ENCODE measurements at places on chromosomes 5 and 9. TPM values are rescaled to one million over a fixed set of nuclear protein-coding genes. Genes with fewer than 3 reads are reported as not detected.

- DNase-seq: no peak
Observed at GRCh38 chr9:93427655-93428379, 23.7 kb upstream of the FAM120A start.

GRCh38 chr5:20145240-20145639 is 157.2 kb upstream of the CDH18 start:
- DNase-seq: no peak

- DNase-seq: no peak
Observed at GRCh38 chr5:160357861-160358411, 12.5 kb downstream of the C1QTNF2 start.

GRCh38 chr5:141657937-141658545 is 6.8 kb upstream of the FCHSD1 start:
- no peak for DNase-seq

DNA sequence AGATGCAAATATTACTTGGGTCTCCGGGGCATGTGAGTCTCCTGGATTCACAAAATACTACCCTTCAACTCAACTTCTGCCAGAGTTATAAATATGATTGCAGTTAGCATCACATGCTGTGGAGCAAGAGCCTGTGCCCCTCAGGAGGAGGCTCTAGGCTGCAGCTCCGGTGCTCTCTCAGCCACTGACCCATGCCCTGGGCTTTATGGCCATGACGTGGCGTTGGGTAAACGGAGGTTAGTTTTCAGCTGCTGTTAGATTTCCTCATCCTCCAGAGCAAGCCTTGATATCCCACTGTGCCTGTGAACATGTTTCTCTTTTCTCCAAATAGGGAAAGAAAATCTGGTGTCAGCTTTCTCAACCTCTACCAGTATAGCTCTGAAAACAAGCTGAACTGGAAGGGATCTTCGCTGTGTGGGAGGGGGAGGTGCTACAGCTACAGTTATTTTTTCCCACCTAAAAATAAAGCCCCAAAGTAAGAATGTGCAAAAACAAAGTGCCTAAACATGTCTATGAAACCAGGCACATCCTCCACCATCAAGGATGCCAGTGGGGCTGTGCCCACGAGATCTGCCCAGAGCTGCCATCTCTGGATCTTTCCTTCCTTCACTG is 124.4 kb upstream of the GPR151 start:
- no peak for DNase-seq

DNA sequence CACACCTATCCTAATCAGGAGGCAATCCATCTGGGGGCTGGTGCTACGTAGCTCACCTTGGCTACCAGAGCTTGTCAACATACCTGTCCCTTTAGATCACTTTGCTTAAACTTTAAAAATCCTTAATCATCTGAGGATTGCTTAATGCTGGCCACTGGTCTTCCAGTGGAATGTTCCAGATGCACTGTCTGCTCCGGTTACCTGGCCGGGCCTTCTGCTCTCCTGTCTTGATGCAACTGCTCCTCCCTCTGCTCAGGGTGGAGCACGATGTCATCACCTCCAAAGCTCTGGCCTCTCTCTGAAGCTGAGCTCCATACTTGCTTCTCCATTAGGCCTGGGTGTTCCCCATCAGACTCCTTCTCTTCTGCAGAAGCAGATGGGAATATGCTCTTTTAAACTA is 106.5 kb upstream of the OTULINL start:
- DNase-seq: no peak

- DNase-seq: no peak
Observed at GRCh38 chr9:130352081-130352480, 86.5 kb downstream of the HMCN2 start.

GRCh38 chr9:27395484-27395921 is 98.6 kb upstream of the EQTN start:
- DNase-seq: no peak

DNA sequence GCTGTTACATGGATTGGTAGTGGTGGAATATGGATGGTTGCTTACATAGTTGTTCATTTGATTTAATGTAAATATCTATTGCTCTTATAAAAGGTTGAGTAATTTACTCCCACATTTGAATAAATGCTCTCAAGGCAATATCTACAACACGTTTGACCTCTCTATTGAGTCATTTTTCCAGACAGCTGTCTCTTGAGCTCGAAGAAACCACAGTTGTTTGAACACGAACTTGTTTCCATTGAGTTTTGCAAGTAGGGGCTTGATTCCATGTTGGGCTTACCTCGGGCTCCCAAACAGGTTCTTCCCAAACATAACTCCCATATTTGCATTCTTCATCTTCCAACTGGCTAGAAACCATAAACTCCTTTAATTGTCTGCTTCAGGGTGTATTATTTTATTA is 115.0 kb upstream of the HMHB1 start:
- DNase-seq: no peak

DNA sequence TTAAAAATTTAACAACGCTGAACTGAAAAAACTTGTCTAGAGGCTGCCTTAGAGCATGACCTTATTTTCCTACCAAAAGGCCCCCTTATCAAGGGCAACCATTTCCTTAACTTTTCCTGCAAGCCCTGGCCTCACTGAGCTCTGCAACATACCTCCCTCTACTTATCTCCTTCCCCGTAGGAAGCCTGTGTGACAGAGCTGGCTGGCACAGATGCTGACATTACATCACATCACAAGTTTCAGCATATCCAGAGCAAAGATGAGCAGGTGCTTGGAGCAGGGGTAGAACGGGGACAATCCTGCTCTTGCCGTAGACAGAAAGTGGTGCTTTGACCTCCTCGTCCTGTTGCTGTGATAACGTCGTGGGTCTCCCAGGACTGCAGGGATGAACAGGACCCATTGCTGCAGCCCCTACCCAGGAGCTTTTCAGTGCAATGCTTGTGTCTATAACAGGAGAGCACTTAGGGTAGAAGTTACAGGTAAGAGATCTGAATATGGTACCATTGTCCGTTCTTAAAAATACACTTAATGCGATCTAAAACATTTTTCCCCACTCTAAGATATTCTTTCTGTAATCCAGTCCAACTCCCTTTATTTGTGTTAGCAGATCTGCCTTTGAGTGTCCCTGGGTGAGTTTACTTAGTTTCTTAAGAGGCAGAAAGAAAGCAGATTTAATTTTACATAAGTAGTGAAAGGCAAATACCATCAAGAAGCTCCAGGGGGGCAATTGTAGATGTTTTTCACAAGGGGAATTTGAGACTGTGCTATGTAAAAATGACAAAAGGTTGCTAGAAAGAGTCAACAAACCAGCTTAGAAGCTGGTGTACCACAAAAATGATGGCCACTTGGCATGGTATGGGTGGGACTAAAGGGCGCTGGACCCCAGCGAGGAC is 101.9 kb upstream of the EFNA5 start:
- no peak for DNase-seq

DNA sequence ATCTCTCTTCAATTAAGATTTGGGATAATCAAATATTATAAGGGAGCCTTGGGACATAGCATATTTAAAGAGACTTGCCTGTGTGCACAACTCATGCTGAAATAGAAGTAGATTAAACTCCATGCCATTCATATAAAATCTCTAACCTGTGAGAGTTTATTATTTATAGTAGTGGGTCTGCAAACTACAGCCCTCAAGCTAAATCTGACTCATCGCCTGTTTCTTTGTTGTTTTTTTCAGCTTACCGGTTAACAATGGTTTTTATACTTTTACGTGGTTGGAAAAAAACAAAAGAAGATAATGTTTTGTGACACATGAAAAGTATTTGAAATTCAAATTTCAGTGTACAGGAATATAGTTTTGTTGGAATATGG is 61.9 kb upstream of the GHR start:
- DNase-seq: no peak

- no peak for DNase-seq
Observed at GRCh38 chr9:132820169-132820944, 57.7 kb downstream of the AK8 start.

DNA sequence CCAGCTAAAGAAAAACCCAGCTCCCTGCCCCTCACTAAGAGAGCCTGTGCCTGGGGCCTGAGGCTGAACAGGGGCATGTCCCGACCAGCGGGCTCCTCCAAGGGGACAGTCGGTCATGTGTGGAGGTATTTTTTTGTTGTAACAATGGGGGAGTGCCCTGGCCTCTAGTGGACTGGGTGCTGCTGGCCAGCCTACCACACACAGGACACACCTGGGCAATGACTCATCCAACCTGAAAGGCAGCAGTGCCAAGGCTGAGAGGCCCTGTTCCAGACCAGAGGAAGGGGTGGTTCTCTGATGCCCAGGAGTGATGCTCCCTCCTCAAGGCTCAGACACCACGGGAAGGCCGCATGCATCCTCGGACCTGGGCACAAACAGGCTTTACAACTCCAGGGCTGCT is 181.5 kb downstream of the OLFM1 start:
- no peak for DNase-seq

DNA sequence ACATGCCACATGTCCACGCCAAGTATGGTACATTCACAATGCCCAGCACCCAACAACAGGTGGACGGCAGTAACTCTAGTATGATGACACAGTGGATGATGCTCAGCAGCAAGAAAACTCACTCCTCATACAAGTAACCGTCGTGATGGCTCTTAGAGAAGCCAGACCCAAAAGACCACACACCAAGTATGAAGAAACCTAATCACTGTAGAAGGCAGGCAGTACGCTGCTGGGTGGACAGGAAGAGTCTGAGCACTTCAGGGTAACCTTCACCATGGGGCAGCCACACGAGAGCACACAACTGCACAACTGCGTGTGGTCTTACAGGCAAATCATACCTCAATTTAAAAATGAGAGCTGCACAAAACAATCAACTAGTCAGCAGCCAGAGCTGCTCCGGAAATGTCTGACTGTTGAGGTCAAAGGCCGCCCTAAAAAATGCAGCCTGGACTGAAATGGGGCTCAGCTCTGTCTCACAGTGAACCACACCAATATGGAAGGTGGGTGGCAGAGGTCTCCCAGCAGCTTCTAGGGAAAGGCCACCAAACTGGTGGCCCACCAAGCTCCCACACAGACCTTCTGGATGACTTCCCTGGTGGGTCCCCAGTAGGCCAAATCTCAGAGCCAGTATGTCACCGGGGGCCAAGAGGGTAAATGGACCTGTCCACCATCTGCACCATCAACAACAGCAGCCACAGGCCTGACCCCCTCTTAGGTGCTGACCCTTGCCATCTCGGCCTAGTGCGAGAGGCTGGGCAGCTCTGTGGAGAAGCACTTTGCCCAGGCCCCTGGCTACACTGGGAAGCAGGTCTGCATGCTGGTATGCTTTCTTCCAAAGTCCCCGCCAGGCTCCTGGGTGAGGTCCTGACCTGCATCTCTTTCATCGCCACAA is 17.8 kb downstream of the BICD2 start:
- DNase-seq: no peak

- no peak for DNase-seq
Observed at GRCh38 chr9:106799152-106799551, 63.8 kb upstream of the ZNF462 start.

GRCh38 chr5:170632985-170633234 is 129.1 kb downstream of the KCNIP1 start:
- DNase-seq: peak; percentile 77

- DNase-seq: no peak
Observed at GRCh38 chr5:78361631-78361993, 1.2 kb downstream of the SCAMP1 start.

DNA sequence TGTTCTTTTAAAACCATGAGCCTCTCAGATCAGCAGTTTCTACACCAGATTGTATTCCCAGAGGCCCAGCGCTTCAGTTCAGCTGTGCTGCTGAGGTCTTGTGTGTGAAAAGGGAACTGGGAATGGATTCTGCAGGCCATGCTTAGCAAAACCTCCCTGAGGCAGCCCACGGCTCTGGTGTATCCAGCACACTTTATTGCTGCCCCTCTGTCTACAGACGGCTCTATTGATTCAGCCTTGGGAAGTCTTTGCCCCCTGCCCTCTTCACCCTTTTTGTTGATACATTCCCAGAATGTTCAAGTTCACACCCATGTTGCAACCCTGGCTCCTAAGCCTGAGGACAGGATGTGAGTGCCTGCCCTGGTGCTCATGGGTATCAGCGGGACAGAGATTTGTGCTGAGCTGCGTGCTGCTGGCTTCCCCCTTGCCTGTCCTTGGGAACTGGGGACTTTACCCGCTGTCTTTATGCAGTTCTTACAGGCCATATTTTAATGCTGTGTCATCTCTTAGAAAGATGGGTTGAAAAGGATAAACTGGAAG is 37.3 kb downstream of the ARHGAP26 start:
- DNase-seq: no peak

DNA sequence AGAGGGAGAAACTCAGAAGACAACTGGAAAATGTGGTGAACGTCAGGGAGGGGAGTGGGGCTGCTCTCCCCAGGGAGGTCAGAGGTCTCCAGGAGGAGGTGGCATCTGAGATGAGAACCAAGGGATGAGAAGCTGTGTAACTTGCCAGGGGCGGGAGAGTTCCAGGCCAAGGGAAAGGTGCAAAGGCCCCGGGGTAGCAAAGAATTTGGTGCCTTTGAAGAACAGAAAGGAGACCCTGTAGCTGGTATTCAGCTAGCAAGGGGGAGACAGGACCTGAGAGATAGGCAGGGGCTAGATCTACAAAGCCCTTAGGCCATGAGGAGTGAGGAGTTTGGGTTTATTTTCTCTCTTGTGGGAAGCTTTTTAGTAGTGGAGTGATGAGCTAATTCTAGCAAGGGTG is 3.3 kb downstream of the DNM1 start:
- no peak for DNase-seq

GRCh38 chr9:114184071-114184470 is 28.7 kb downstream of the COL27A1 start:
- no peak for DNase-seq

PCDHA10 gene
- total RNA-seq: 18.3 TPM

CCL21 gene
- total RNA-seq: not detected

DDX46 gene
- total RNA-seq: 72.3 TPM

TTC23L gene
- 2.8 TPM for total RNA-seq

PHF24 gene
- total RNA-seq: 0.29 TPM

ACTBL2 gene
- not detected for total RNA-seq

Measured in progenitor cell of endocrine pancreas (in vitro differentiated cells).